Activated gamma-delta T cell treated with Interleukin-2 at 50 U/mL for 16 hours (primary cell): ENCODE measurements at places on chromosomes 6 and 20.

DNA sequence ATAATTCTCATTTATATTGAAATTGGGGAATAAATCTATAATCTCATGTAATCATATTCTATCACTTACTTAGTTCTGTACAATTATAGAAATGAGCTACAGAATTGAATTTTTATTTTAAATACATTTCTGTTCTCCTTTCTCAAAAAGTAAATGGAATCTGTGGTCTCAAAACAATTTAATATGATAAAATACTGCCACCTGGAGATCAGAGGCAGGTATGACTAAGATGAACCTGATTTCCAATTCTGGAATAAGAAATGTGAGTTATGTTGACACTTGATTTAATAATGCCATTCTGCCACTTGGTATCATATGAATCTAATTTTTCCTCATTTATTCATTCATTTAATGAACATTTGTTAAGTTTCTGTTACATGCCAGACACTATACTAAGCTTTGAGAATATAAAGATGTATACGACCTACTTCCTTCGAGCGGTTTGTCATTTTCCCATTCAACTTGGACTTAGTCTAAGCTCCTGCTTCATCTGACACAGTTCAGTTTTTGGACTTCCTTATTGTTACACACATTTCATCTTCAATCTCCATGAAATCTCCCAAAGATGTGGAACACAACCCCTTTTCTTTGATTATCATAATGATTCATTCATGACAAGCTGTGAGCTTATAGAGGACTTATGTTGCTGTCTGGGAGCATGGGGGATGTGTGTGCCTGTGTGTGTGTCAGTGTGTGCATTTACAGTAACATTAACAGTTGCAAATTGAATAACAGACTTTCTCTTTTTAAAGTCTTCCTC, 7.5 kb upstream of the CCDC28A start:
- DNase-seq = no peak

- DNase-seq = no peak
Observed at GRCh38 chr6:37311741-37312473, 41.9 kb upstream of the RNF8 start.

DNA sequence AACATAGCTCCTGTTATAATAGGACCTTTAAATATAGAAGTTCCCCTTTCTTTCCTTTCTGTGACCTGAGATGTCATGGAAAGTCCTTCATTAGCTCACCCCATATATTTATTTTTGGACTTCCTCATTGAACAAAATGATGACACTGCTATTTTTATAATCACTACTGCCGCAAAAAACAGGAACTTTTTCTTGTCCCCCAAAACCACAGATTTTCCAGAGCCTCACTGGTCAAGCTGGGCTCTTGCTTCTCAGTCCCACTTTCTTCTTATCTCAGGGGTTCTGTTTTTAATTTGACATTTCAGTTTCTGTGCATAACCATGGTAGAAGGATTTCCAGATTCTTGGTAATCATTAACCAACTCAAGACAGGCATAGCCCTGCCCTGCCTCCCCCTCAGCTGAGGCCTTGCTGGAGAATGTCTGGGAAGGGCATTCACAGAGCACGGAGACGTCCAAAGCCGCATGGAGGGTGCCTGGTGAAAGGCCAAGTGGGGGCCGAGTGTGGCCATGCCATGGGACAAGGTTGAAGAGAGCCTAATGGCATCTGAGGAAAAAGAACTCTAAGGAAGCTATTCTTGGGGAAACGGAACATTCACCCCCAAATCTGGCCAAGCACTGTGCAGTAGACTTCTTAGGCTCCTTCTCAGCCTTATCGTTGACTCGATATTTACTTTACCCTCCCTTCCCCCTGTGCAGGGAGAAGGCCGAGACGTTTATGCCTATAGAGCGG, 73.7 kb downstream of the EDN1 start:
- no peak for DNase-seq

DNA sequence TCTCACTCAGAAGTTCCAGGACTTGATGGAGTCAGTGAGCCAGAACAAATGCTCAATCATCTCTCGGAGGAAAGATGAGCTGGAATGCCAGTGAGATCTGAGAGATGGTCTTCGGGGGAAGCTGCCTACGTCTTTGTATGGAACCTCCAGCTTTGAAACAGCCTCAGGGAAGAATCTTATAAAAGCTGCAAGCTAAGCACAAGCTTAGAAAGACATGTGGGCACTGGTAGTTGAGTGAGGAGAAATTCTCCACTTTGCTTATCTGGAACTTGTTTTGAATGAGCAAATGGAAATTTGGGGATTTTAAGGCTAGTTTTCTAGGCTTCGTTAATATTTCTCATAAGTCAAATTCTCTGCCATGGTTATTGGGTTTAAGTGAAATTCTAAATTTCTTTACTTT, 594.4 kb downstream of the QKI start:
- DNase-seq = no peak

GRCh38 chr20:53336892-53337291, 256.7 kb downstream of the ZNF217 start:
- no peak for DNase-seq

GRCh38 chr6:149111556-149112115, 205.9 kb upstream of the TAB2 start:
- DNase-seq = no peak

DNA sequence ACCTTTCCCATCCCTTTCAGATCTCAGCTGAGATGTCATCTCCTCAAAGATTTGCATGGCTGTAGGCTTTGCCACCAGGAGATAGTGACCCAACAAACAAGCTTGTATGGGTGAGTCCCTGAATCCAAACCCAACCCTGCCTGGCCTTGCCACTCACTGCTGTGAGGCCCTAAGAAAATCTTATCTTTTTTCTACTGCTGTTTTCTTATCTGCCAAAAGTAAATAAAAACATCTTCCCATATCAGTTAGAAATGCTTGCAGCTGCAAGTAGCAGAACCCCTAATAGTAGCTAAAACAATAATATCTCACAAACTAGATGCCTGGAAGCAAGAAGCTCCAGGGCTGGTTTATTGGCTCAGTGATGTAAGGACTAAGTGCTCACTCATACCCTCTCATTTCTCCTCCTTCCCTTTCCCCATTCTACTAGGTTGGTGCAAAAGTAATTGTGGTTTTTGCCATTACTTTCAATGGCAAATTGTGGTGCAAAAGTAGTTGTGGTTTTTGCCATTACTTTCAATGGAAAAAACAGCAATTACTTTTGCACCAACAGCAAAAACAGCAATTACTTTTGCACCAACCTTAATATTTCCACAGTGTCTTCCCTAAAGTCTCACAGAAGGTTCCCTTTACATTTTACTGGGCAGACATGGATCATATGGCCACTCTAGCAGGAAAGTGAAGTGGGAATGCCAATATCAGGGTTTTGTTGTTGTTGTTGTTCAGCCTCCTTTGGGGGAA, 56.7 kb upstream of the PSMF1 start:
- DNase-seq = no peak

DNA sequence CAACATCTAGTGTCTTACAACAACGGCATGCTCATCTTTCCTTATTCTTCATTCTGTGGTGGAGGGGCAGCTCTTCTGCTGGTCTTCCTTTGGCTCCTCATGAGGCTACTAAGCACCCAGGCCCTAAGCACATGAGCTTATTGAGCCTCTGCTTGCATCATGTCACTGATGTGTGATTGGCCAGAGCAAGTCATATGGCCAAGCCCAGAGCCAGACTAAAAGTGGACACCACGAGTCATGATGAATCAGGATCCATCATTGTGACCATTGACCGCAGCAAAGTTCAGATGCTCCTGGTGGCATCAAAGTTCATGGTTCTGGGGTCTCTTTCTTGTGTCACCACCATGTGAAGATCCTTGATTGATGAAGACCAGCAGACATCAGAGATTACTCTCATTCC, 192.0 kb upstream of the FOXA2 start:
- no peak for DNase-seq

DNA sequence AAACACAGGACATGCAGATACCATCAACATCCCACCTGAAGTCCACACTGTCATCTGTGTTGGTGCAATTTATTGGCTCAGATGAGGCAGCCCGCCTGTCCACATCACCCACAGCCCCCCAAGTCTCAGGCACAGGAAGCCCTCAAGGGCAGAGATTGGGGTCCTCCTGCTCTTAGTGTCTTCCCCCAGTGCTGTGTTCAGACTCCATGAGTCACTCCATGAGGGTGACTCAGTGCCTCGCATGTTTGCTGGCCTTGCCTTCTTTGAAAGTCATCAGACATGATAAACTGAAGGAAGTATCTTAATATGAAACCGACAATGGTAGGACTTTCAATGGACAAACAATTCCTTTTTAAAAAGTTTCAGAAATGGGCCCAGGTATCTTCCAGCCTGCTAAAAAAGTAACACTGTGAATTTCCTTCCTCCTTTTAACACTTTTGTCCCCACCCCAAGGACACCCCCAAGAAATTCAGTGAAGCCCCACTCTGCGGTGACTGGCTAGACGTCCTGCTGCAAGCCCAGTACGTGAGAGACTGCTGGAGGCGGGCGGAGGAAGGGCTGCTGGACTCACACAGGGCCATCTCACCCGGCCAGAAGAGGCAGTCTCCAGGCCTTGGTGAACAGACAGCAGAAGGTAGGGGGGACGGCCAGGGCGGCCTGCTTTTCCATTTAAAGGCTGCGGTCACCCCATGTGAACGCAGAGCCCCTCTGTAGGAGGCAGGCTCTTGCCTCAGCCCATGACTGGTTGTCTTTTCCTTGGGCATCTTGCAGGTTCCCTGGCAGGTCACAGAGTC, 43.0 kb upstream of the KCNK16 start:
- DNase-seq = no peak

DNA sequence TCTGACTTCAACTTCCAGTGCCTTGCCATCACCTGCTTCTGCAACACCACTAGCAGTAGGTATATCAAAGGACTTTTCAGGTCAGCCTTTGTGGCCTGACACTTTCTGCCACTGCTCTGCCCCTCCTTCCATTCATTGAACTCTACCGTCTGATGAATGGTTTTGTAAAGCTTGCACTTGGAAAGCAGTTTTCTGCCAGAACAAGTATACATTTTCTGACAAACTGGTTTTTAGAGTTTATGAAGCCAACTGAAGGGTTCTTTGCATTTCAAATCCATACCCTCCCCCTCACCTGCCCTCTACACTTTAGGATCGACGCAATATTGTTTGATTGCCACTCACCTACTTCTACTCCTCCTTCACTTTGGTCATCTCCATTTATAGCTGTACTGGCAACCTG, 603.1 kb downstream of the HACE1 start:
- DNase-seq = no peak

DNA sequence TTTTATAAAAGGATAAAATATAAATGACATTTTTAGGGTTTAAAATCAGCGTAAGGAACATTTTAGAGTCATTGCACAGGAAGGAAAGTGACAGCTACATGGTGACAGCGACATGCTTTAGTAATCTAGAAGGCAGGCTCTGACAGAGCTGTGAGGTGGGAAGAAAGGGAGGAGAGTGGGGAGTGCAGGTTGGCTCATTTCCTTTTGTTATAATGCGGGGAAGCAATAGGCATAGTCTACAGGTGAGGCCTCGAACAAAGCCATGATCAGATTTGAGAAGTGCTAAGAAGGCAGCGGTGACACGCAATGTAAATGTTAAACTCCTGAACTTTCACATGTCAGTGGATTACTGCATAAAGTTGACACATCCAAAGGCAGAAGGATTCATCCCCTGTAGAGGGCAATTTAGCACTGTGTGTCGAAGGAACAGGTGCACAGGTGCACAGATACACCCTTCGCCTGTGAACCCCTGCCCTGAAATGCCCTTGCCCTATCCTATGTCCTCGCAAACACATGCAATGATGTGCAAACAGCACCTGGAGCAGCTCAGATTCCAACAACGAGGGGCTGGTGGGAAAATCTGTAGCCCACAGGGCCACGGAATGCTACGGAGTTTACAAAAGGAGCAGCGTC, 32.4 kb upstream of the SMOC2 start:
- DNase-seq = no peak

DNA sequence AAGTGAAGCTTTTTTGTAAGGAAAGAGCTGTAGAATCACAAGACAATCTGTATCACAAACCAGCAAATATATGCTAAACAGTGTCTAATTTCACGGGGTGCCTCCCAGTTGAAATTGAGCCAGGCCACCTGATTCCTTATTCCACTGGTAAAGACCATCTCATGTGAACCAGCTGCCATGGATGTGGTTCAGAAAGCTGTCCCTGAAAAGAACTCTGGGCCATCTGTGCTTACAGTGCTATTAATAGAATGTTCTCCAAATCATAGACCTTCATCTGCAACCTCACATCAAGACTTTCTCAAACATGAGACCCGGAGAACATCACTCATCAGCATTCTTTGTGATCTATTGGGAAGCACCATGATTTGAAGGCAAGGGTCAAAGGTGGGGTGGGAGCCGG, 89.7 kb downstream of the FBXO5 start:
- no peak for DNase-seq

DNA sequence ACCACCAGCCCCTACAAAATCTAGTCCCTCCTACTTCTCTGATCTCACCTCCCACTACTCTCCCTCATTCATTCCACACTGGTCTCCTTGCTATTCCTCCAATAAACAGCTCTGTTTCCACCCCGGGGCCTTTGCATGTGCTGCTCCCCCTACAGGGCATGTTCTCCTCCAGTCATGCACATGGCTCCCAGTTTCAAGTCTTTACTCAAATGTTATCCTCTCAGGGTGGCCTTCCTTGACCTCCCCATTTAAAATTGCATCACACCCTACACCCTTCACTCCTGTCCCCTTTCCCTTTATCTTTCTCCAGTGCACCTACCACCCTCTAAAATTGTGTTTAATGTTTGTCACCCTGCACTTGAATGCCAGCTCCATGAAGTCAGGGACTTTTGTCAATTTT, 174.5 kb downstream of the MRPL14 start:
- DNase-seq = no peak

DNA sequence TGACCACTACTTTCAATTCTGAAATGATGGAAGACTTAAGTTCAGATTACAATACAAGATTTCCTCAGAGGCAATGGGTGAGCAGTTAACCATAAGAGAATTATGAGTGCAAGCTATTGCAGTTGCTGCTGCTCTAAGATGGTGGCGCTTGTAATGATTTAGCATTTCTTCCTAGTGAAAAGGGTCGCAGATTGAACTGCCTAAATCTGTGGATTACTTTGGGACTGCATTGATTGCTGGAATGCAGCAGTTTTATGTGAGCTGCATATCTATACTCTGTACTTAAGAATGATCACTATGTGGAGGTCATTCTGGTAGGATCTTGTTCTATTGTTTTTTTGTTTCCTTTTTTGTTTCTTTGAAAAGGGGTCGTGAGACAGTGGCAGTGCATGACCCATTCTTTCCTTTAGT, 5.3 kb downstream of the SCAF8 start:
- no peak for DNase-seq

GRCh38 chr20:41575412-41575811, 42.8 kb downstream of the CHD6 start:
- no peak for DNase-seq

DNA sequence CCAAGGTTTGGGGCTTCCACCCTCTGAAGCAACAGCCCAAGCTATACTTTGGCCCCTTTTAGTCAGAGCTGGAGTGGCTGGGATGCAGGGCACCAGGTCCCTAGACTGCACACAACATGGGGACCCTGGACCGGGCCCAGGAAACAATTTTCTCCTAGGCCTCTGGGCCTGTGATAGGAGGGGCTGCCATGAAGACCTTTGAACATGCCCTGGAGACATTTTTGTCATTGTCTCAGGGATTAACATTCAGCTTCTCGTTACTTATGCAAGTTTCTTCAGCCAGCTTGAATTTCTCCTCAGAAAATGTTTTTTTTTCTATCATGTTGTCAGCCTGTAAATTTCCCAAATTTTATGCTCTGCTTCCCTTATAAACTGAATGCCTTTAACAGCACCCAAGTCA, 82.3 kb downstream of the LRRC1 start:
- no peak for DNase-seq
